ENCODE measurements at places on chromosomes 13 and 19.

GRCh38 chr13:105201351-105201750 is 1334.1 kb downstream of the EFNB2 start:
- no peak for DNase-seq

DNA sequence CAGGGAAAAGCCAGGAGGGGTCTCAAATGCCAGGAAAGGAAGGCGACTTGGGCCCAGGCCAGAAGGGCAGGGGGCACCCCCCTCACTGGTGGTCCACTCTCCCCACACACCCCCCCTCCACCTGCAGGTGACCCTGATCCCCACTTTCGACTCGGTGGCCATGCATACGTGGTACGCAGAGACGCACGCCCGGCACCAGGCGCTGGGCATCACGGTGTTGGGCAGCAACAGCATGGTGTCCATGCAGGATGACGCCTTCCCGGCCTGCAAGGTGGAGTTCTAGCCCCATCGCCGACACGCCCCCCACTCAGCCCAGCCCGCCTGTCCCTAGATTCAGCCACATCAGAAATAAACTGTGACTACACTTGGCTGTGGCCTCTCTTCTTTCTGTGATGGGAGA is 14.9 kb downstream of the MAP1S start:
- DNase-seq, result no peak

DNA sequence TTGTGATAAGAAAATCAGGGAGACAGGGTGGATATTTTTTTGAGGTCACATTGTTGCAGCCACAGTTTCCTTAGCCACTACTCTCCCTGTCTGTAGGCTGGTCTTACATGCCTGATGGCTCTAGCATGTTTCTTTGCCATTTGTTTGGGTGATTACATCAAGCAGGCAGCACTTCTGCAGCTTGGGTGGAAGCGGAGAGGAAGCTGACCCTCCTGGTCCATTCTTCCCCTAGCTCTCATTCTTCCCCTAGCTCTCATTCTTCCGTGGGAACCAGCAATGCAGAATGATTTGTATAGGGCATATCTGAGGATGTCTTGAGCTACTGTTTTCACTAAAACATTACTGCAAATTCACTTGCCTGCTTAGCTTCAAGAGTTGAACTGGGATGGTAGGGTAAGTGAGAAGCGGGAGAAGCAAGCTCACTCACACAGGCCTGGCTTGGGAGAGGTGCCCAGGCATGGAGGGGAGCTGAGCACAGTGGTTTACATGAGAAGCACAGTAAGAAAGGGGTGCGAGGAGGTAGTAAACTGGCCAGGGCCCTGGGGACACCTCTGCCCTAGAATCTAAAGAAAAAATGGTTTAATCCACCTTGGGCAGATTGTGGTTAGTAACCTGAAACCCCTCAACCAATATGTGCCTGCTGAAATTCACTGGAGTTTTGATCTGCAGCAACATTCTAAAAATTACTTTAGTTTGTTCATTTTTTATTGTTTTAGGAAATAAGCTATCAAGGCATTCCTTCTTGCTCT is 538.9 kb downstream of the RFC3 start:
- DNase-seq, result no peak

GRCh38 chr19:4115818-4116385 is 8.0 kb downstream of the MAP2K2 start:
- peak; percentile 51 for DNase-seq

GRCh38 chr19:18173572-18174288 is at the start of gene IFI30:
IFI30 (plus strand) TSS chr19:18173813; CDS start chr19:18173842, 29 bp downstream.
- DNase-seq, result peak; percentile 39

GRCh38 chr13:46797501-46798237 is 708 bp upstream of the ESD start:
- no peak for DNase-seq

DNA sequence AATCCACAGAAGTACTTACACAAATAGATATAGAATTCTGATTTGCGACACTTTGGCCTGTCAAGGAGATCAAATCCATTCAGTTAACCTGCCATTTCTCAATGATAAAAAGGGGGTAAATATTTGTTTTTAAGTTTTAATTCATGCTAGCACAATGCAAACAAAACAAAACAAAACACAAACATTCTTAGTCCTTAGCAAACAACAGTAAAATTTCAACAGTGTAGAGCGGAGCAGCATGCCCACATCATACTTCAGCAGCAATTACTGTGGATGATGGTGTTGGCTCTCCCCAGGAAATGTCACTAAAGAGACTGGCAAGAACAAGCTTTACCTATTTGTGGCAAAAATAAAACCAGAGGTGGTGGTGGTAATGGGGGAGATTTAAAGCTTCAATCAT is 625.2 kb upstream of the PCDH20 start:
- DNase-seq, result no peak

- no peak for DNase-seq
Measured at GRCh38 chr19:34126966-34127365, 45.3 kb upstream of the LSM14A start.

GRCh38 chr19:35134601-35135242 is at the start of gene LGI4:
LGI4 (minus strand) TSS chr19:35135059; CDS start chr19:35134680, 379 bp downstream.
- no peak for DNase-seq

DNA sequence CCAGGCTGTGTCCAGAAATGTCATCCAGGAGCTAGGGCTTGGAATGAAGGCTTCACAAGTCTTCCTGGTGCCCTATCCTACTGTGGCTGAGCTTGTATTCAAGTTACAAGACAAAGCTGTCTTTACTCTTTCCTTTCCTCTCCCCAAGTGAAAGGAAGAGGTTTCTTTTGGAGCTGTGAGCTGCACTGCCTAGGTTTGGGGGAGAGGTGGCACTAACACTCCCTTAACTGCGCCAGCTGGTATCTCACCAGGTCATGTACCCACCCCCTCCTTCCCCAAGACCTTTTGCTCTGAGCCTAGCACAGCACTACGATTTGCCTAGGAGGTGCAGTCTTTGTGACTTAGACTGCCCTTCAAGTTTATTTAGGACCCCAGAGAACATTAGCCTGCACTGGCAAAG is 2053.6 kb upstream of the PRR20A start:
- DNase-seq, result no peak

DNA sequence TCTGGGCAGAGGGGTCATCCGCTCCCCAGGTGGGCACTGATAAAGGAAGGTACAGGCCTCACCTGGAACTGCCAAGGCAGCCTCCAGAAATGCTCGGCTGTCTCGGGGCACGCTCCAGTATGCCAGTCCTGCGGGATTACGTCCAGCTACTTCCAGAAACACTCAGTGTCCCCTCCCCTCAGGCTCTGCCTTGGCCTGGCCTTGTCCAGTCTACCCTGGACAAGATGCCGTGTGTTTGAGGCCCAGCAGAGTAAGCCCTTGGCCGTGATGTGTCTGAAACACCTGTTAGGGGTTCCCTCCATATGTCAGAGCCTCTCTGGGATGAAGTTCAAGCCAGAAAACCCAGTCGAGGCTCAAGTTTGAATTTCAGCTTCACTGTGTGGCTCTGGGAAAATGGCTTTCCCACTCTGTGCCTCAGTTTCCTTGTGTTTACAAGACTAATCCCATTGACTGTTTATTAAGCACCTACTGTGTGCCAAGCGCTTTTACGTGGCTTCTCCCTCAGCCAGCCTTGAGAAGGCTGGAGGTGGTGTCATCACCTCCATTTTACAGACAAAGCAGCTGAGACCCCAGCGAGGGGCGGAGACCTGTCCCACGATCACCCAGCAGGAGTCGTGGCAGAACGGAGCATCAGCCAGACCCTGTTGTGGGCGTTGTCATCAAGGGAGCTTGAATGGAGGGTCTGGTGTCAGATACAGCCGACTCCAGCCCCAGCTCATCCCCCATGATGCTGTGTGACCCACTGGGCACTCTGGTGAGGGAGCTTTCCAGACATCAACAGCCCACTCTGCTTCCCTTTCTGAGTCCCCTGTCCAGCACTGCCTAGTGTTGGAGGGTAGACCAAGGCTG is 2.0 kb upstream of the PIK3R2 start:
- DNase-seq, result peak; percentile 82

DNA sequence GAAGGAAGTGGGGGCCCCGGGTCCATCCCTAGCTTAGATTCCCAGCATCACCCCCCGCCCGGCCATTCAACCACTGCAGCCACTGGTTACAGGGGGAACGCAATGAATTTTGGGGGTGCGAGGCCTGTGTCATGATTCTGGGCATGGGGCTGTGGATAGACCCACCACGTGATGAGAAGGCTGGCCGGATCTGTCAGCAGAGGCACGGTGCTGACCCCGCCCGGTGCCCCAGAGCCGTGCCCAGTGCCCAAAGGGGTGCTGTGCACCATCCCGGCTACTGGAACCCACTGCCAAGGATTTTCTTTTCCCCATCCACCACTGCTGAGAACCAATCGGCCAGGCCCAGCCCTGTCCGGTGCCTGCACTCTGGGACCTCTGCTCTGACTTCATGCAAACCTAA is 27.4 kb downstream of the CLEC4M start:
- no peak for DNase-seq

DNA sequence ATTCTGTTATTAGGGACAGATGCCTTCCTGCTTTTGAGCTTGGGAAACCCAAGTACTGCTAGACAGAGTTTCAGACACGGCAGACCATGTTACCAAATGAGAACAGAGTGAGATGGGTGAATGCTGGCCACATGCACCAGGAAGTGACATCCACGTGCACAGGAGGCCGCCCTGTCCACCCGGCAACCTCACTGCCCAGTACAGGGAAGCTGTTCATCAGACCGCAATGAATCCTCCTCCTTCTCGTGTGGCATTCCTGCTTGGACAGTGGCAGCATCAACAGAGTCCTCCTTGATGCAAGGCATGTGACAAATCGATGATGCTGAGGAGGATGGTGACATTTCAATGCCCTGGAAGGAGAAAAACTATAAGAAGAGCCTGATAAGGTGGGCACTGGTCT is 191.0 kb upstream of the SOX1 start:
- DNase-seq, result no peak

DNA sequence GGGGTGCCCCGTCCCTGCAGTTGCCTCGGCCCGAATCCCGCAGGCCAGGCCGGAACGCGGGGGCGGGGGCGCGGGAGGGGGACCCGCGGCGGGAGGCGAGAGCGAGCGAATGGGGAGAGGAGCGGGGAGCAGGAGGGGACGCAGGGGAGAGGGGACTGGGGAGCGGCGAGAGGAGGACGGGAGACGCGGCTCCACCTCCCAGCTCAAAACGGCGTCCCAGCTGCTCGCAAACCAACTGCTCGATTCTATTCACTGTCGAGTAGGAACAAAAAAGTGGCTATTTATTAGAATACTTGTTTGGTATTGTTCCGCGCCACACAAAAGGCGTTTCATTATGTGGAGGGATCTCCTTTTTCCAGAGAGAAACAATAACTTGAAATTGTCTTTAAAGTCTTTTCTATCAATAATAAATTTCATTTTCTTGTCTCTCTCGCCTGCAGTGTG is 10.6 kb upstream of the SOX1 start:
- no peak for DNase-seq

DNA sequence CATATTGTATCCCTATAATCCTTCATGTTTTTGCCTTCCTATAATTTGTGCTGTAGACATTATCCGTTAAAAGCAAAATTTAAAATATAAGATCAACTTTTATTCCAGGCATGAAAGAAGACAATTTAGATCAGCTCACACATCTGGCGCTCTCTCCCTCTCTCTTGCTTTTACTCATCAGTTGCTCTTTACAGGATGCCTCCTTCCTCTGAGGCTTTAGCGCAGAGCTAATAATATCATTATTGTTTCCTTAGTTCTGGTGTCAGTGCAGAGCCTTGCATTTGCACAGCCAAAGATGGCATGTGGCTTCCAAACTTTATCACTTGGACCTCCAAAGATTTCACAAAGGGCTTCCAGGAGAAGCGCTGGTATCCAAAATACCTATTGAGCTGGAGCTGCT is 295.1 kb downstream of the FGF9 start:
- DNase-seq, result no peak

Measured in G401 (cell line).